ENCODE measurements at places on chromosomes 7 and 10. TPM values are rescaled to one million over a fixed set of nuclear protein-coding genes. Genes with fewer than 3 reads are reported as not detected.

DNA sequence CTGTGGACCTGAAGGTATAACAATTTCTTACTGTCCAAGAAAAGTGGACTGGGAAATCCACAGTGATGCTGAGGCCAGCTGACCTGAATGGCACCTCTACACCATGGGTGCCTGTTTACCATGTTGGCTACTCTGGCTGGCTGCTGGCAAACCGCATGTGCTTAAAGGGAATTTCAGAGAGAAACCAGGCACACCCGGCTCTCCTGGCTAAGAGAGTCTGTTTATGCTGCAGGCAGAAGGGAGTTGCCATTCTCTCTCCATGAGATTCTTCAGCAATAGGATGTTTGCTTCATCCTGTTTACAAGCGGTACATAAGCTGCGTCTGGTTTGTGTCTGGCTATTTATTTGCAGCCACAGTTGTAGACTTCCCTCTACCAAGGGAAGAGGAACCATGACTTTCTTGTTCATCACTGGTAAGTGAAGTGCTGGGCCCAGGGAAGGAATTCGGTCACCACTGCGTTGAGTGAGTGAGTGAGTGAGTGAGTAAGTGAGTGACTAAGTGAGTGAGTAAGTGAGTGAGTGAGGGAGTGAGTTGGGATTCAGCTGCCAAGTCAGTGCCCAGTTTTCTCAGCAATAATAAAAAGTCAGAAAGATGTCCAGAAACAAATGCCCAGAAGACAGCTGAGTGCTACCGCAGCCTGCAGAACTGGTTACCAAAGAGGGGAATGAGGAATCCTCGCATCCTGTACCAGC is 90.4 kb downstream of the COBL start:
- H3K36me3 ChIP-seq, result no peaks in the 10 kb centered on the region
- no peaks in the 10 kb centered on the region for H3K4me1 ChIP-seq
- H3K4me3 ChIP-seq, result no peak overlapping the region
- no peaks in the 10 kb centered on the region for H3K27me3 ChIP-seq
- no peak overlapping the region for H3K27ac ChIP-seq

TDRD1 gene
- 0.36 TPM for polyA plus RNA-seq

SCRN1 gene
- polyA plus RNA-seq, result 40.7 TPM

DNA sequence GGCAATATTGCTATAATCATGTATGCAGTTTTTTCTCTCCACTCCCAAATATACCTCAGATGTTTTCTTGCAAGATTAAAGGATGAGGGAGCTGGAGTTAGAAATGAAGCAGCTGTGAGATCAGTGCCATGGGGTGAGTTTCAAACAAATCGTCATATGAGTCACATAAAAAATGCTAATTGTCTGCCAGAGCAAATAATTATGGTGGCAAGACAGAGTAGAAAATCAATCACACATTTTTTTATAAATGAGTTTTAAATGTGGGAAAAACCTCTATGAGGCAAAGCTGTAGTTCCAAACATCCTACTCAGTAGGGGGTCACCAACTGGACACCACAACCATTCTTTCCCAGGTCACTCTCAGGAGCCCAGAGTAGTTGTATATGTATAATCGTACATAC is 55.3 kb downstream of the CH25H start:
- no peaks in the 10 kb centered on the region for H3K36me3 ChIP-seq
- no peaks in the 10 kb centered on the region for H3K4me1 ChIP-seq
- no peak overlapping the region for H3K27ac ChIP-seq
- H3K4me3 ChIP-seq, result no peak overlapping the region
- no peaks in the 10 kb centered on the region for H3K27me3 ChIP-seq

FRAT1 gene
- 1.5 TPM for polyA plus RNA-seq

GRCh38 chr7:35380739-35381224 is 126.9 kb upstream of the TBX20 start:
- H3K36me3 ChIP-seq, result no peaks in the 10 kb centered on the region
- H3K4me3 ChIP-seq, result no peak overlapping the region
- no peak overlapping the region for H3K27ac ChIP-seq
- H3K27me3 ChIP-seq, result no peaks in the 10 kb centered on the region

DNA sequence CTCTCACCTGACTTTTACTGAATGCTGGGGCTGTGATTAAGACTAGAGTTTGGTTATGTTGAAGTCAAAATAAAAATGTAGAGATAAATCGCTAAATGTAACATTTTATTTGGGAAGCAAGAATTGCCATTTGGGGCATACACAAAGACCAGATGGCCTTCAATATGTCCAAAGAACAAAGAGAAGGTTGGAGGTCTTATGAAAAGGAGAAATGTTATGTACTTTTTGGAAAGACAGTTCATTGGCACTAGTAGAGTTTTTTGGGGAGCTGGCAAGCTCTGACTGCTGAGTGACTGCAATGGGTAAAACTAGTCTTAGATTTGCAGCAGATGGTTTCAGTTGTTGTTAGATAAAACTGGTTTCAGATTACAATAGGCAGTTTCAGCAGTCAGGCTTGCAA is 35.6 kb upstream of the GALNT17 start:
- no peaks in the 10 kb centered on the region for H3K27me3 ChIP-seq
- H3K4me3 ChIP-seq, result no peak overlapping the region
- no peaks in the 10 kb centered on the region for H3K4me1 ChIP-seq
- H3K27ac ChIP-seq, result no peak overlapping the region

ADIRF gene
- polyA plus RNA-seq, result 715 TPM

DNA sequence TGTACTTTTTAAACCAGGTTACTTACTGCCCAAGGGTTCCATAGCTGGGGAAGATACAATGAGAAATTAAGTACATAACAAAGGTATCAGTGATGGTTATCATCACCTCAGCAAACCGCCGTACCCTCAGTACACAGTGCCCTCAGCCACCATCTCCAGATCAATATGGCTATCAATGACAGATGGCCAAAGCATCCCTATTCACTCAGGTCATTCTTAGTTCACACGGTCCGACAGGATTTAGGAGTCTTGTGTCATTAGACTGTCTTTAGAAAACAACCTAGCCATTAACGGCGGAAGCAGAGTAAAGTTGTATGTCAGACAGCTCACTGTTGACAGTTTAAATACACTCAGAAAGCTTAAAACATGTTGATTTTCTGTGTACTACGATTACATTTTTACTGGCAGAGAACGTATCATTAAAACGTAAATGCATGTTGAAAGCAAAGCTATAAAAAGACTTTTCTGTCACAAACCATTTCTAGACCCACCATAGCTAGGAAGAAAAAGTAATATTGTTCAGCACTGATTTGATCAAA is 106.9 kb downstream of the HOXA1 start:
- no peak for DNase-seq
- no peak overlapping the region for H3K4me3 ChIP-seq
- no peak overlapping the region for H3K27ac ChIP-seq

DNA sequence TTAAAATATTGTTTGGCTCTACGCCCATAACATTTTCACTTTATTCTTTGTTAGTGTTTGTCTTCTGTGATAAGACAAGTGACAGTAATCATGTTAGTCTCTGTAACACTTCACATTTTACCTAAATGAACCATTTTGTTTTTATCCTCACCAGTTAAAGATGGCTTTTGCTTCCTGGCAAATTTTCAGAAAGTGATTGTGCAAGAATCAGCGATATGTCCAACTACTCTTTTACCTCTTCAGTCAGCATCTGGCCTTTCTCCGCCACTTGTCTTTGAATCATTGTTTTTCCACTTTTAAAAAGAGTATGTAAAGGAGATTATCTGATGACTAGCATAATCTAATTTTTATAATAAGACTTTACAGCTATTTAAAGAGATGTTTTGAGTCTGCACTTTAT is 3.5 kb downstream of the DGKB start:
- no peak overlapping the region for H3K27ac ChIP-seq
- DNase-seq, result no peak
- H3K27me3 ChIP-seq, result no peaks in the 10 kb centered on the region
- H3K4me1 ChIP-seq, result no peaks in the 10 kb centered on the region
- no peak overlapping the region for H3K4me3 ChIP-seq

GRCh38 chr10:77079592-77080300 is 557.9 kb downstream of the KCNMA1 start:
- no peak for DNase-seq
- H3K36me3 ChIP-seq, result peaks cover 15% of the 10 kb centered on the region
- no peaks in the 10 kb centered on the region for H3K27me3 ChIP-seq
- no peak overlapping the region for H3K4me3 ChIP-seq
- peaks cover 5% of the 10 kb centered on the region for H3K4me1 ChIP-seq
- H3K27ac ChIP-seq, result no peak overlapping the region

GRCh38 chr10:19638182-19638895 is 177.9 kb upstream of the PLXDC2 start:
- no peaks in the 10 kb centered on the region for H3K36me3 ChIP-seq
- H3K27ac ChIP-seq, result peak overlapping the region; percentile 71
- DNase-seq, result no peak
- H3K27me3 ChIP-seq, result no peaks in the 10 kb centered on the region
- H3K4me3 ChIP-seq, result peak overlapping the region; percentile 11

EMX2 gene
- polyA plus RNA-seq, result not detected

ADCY1 gene
- 0.20 TPM for polyA plus RNA-seq

- H3K36me3 ChIP-seq, result no peaks in the 10 kb centered on the region
- H3K4me3 ChIP-seq, result no peak overlapping the region
- H3K27me3 ChIP-seq, result no peaks in the 10 kb centered on the region
- no peaks in the 10 kb centered on the region for H3K4me1 ChIP-seq
Measured at GRCh38 chr7:102313997-102314780, 27.5 kb downstream of the SH2B2 start.

CCSER2 gene
- polyA plus RNA-seq, result 23.1 TPM

DNA sequence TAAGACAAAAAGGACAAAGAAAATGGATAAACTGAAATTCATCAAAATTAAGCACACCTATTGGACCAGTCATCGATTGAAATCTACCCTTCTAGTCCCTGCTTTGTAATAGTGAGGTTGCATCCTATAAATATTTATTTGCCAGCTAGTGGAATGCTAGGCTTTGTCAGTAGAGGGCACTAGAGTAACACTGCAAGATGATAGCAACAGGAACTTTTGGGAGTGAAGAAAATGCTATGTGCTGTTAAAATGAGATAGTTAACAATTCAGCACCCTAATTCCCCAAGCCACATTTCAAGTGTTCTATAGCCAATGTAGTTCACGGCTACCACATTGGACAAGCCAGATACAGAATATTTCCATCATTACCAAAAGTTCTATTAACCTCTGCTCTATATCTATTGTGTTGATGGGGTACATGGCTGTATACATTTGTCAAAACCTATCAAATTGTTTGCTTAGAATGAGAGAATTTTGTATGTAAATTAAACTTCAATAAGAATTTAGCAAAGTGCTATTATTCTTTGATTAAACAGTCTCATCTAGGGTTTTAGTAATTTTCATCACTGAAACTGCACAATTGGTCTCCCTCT is 69.8 kb downstream of the LSMEM1 start:
- DNase-seq, result no peak
- H3K27ac ChIP-seq, result no peak overlapping the region
- H3K27me3 ChIP-seq, result no peaks in the 10 kb centered on the region
- H3K4me3 ChIP-seq, result no peak overlapping the region
- no peaks in the 10 kb centered on the region for H3K36me3 ChIP-seq

DNA sequence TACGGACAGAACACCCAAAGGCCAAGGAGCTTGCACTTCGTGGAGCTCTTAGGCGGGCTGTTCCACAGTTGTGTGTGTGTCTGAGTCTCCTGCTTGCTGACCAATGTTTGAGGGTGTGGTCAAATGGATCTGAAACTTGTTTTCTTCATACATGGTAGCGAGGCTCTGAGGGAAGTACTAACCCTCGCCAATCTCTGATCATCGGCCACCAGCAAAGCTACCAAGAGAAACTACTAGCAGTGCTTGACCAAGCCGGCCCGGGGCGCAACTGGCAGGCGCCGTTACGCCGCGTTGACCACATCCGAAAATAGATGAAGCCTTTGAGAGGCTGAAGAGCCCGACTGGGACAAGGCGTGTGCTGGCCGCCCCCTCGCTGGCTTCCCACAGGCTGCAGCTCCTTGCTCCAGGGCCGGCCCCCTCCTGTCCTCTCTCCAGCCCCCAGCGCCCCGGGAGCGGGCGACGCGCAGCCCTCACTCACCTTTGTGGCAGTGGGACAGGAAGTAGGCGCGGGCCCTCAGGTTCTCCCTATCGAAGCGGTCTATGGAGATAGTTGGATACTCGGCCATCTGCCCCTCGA is 384 bp downstream of the DCLRE1C start:
- H3K36me3 ChIP-seq, result no peaks in the 10 kb centered on the region
- H3K4me3 ChIP-seq, result peak overlapping the region; percentile 64
- H3K27me3 ChIP-seq, result no peaks in the 10 kb centered on the region
- DNase-seq, result peak; percentile 73

FANK1 gene
- polyA plus RNA-seq, result 1.9 TPM

PSD gene
- polyA plus RNA-seq, result 0.25 TPM

DNA sequence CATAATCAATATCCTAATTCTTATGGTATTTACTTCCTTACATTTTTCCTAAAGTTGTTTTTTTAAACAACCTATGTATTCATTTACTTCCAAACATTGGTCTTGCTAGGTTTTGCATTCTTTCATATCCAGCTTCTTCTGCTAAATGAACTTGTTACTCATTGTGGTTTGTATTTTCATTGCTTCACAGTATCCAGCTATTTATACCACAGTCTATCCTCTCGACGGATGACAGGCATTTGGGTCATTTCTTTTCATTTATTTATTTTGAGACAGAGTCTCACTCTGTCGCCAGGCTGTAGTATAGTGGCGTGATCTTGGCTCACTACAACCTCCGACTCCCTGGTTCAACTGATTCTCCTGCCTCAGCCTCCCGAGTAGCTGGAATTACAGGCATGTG is 66.8 kb downstream of the CCDC6 start:
- H3K4me1 ChIP-seq, result peaks cover 11% of the 10 kb centered on the region
- no peak overlapping the region for H3K27ac ChIP-seq
- no peaks in the 10 kb centered on the region for H3K36me3 ChIP-seq
- no peaks in the 10 kb centered on the region for H3K27me3 ChIP-seq

ATG9B gene
- polyA plus RNA-seq, result not detected

GRCh38 chr10:131656009-131656408 is 244.8 kb upstream of the PPP2R2D start:
- no peaks in the 10 kb centered on the region for H3K27me3 ChIP-seq
- no peaks in the 10 kb centered on the region for H3K36me3 ChIP-seq
- no peak for DNase-seq

DNA sequence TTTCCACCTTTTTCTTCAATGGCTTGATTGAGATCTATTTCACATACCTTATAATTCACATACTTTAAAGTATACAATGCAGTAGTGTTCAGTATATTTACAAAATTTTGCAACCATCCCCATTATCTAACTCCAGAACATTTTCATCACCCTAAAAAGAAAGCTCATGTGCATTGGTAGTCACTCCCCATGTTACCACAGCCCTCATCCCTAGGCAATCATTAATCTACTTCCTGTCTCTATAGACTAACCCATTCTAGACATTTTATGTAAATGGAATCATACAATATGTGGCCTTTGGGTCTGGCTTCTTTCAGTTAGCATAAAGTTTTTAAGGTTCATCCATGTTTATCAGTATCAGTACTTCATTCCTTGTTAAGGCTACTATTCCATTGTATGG is 214.2 kb downstream of the WDR11 start:
- no peak for DNase-seq
- H3K4me1 ChIP-seq, result no peaks in the 10 kb centered on the region
- H3K27ac ChIP-seq, result no peak overlapping the region
- no peak overlapping the region for H3K4me3 ChIP-seq
- H3K27me3 ChIP-seq, result no peaks in the 10 kb centered on the region
- H3K36me3 ChIP-seq, result no peaks in the 10 kb centered on the region

GRCh38 chr10:100339236-100339635 is 7.8 kb upstream of the SCD start:
- no peaks in the 10 kb centered on the region for H3K27me3 ChIP-seq
- no peak overlapping the region for H3K27ac ChIP-seq
- no peaks in the 10 kb centered on the region for H3K4me1 ChIP-seq
- DNase-seq, result no peak
- H3K4me3 ChIP-seq, result no peak overlapping the region
- no peaks in the 10 kb centered on the region for H3K36me3 ChIP-seq

IQCE gene
- polyA plus RNA-seq, result 6.1 TPM

SLC13A1 gene
- not detected for polyA plus RNA-seq

AGBL3 gene
- polyA plus RNA-seq, result 2.6 TPM

All from aorta (tissue), 5 donors.